Colonic mucosa (tissue), 4 donors: ENCODE measurements at places on chromosomes 4 and X.

GRCh38 chrX:109441266-109441665, 40.6 kb downstream of the GUCY2F start:
- no peaks in the 10 kb centered on the region for H3K4me1 ChIP-seq
- H3K36me3 ChIP-seq: no peaks in the 10 kb centered on the region
- no peaks in the 10 kb centered on the region for H3K27me3 ChIP-seq

DNA sequence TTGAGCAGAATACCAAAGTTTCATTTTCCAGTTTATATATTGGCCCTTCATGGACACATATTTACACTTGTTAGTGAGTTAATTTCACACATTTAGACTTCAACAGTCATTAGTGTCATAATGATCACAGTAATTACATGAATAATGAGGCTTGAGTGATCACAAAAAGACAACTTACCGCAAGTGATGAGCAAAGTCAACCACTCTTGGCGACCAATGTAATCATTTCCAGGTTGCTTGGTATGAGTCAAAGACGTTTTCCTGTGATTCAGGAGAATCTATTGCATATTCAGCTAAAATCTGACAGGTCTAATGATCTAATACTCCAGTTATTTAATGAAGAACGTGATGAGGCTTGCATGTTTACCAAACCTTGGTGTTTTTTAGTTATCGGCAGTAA, 407.9 kb upstream of the TENM3 start:
- no peak for DNase-seq
- no peak overlapping the region for H3K27ac ChIP-seq
- no peak overlapping the region for H3K4me3 ChIP-seq

- H3K27me3 ChIP-seq: no peaks in the 10 kb centered on the region
- DNase-seq: no peak
- no peaks in the 10 kb centered on the region for H3K36me3 ChIP-seq
- H3K4me3 ChIP-seq: no peak overlapping the region
These were observed 62.8 kb downstream of the FAM9B start for GRCh38 chrX:8971116-8971515.

DNA sequence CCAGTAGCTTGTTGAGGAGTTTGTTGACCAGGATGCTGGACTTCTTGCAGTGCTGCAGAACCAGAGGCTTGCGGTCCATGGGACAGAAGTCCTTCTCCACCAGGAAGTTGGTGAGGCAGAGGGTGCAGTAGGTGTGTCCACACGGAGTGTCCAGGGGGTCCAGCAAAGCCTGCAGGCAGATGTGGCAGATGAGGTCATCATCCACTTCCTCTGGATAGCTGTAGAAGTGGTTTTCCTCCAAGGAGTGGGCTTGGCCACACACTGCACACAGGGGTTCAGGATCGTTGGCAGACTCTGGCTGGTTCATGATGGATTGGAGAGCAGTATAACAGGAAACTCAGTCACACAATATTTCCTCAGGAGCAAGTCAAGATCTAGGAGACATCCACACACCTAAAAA, 17.6 kb downstream of the LNX1 start:
- H3K4me1 ChIP-seq: peaks cover 10% of the 10 kb centered on the region
- no peaks in the 10 kb centered on the region for H3K36me3 ChIP-seq
- no peak overlapping the region for H3K27ac ChIP-seq
- no peak for DNase-seq

DNA sequence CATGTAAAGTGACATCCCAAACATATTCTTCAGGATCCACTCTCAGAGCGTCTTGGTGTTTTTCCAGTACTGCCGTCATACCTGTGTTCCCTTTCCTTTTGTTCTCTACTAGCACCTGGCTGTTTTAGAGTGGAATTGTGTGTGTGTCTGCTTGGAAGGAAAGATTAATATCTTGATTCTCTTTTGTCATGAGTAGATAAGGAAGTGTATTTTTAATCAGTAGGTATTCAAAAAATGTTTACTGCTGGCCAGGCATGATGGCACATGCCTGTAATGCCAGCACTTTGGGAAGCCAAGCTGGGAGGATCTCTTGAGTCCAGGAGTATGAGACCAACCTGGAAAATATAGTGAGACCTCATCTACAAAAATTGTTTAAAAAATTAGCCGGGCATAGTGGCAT, 198.8 kb downstream of the CBR4 start:
- no peaks in the 10 kb centered on the region for H3K36me3 ChIP-seq
- H3K4me3 ChIP-seq: no peak overlapping the region
- H3K27ac ChIP-seq: no peak overlapping the region
- H3K27me3 ChIP-seq: no peaks in the 10 kb centered on the region
